ENCODE measurements at places on chromosomes 5 and 9.

- DNase-seq: no peak
These were observed 10.5 kb downstream of the LNPEP start for GRCh38 chr5:96946381-96946780.

- DNase-seq: no peak
These were observed 91.0 kb downstream of the MRPL36 start for GRCh38 chr5:1708592-1709141.

GRCh38 chr9:96720435-96720834 is 57.5 kb downstream of the ZNF510 start:
- DNase-seq: no peak

DNA sequence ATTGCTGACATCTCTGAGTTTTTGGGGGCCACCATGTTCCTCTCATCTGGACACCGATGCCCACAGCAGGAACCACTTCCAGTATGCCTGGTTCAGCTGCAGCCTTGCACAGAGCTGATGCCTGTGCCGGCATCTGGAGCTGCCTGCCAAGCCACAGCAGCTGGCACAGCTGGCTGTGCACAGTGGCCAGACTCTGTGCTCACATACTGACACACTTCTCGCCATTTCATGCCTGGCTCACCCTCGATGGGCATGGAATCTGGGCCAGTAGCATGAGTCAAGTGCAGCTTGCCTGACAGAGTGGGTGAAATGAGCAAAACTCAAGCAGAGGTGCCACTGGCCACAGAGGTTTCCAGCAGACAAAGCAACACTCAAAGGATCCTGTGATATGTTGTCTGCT is 863.4 kb downstream of the DNAH5 start:
- no peak for DNase-seq

DNA sequence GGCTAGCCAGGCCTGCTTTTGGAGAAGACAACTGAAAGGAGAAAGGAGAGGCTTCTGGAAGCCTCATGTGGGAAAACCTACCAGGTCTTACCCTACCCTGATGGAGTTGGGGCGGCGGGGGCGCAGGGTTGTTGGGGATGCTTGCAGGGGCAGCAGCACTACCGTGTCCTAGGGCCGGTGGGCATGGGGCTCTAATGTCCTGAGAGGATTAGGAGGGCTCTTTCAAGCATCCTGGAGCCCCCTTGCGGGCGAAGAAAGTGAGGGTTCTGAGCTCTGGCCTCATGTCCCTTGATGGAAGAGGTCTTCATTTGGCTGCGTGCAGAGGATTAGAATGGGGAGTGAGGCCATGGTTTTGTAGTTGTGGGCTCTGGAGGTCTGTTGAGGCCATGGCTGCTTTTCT is 86.9 kb upstream of the PITX1 start:
- DNase-seq: no peak

Data from posterior cingulate gyrus (tissue), 11 donors.